SK-MEL-5 (cell line): ENCODE measurements at places on chromosomes 12 and 14.
A peak's percentile ranks its signal among the peaks of the same experiment; 100 is the strongest.

GRCh38 chr14:99737956-99738667 lies 54.0 kb downstream of the CYP46A1 start:
- DNase-seq, result no peak

DNA sequence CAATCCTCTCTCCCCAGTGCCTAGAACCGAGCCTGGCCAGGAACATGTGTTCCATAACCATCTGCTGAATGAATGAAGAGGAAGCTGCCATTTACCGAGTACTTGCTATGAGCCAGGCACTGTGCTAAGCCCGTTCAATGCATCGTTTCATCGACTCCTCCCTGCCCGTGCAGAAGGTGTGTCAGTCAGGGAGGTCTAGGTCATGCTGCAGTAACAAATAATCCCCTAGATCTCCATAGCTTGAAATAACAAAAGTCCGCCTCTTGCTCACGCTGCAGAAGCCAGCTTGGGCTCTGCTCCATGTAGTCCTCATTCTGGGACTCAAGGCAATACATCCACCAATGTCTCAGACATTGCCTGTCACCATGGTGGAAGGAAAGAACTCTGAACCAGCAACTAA lies 101.3 kb downstream of the SCARB1 start:
- no peak for DNase-seq

GRCh38 chr14:36373982-36374673 lies 53.7 kb upstream of the MBIP start:
- DNase-seq, result peak; percentile 90

GRCh38 chr14:95255487-95255886 lies 64.2 kb downstream of the CLMN start:
- DNase-seq, result peak; percentile 95

GRCh38 chr12:91973813-91974212 lies 171.8 kb downstream of the BTG1 start:
- DNase-seq, result no peak

GRCh38 chr12:45575823-45576475 lies 153.6 kb upstream of the ARID2 start:
- no peak for DNase-seq

DNA sequence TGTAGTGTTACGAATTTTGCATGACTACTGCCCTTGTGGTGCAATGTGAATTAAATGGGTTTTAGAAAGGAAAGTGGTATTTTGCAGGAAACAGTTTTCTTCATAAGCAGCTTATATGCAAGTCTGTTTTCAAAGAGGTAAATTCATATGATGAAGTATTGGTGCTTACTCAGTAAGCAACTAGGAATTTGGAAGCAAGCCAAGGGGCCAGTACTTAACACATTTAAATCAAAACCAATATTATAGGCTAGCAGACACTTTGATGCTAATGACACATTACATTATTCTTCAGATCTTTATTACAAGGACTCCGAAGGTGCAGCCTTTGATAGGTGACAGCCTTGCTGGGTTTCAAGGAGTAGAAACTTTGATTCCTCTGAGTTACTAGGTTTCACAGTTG lies 23.1 kb downstream of the MGAT4C start:
- DNase-seq, result no peak

DNA sequence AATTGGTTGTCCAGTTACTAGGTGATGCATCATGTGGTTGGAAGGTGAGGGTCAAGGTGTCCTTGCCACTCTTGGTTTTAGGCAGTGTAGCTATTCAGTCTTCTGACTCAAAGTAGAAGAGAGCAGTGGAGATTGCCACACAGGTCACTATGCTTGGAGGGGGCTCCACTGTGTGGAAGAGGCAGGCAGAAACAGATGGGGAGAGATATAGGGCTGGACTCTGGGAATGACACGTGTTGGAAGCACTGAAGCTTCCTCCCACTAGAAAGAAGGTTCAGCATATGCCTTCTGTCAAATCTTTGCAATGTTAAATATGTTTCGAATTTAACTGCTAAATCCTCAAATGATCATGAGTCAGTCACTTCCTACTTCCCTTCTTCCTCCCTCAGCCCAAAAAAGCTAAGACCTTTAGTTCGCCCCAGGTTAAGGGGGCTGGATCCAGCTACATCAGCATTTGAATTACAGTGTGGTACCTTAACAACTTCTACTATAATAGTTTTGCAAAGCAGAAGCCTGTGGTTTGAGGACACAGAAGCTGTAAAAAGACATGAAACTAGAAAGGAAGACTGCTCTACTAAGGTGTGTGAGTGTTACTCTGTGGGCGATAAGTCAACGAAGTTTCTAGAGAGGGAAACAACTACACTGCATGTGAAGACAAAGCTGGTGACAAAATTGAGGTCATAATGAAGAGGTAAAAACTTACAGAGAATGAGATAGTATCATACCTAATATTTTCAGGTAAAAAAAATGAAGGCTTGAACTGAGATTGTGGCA lies 228.0 kb downstream of the NELL2 start:
- no peak for DNase-seq

DNA sequence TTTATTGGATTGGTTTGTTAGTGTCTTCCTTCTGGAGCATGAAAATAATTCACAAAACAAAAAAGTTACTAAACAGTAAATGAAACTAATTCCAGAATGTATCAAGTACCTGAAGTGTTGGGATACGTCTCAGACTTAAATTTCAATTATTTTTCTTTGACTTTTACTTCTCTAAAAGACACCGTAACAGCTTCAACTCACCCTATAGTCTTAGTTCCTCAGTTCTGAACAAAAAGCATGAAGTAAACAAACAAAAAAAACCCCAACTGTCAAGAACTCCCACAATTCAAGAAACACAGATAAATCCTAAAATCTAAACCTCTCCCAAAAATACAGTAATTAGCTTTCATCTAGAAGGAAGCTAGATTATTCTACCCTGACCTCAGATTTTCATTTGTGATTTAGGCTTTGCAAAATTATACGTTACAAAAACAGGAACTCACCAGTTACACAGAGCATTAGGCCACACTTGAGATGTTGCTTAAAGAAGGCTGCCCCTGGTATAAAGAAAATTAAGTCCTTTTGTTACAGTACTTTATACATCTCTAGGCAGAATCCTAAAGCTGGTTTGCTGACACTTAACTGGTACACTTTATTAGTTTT lies 10.2 kb downstream of the HEATR5A start:
- DNase-seq, result no peak

- no peak for DNase-seq
Observed at GRCh38 chr12:108700833-108701541, 30.3 kb downstream of the CORO1C start.

- no peak for DNase-seq
Observed at GRCh38 chr14:22478247-22478646, 110.8 kb downstream of the DAD1 start.

GRCh38 chr12:76259660-76260389 lies 88.4 kb downstream of the BBS10 start:
- no peak for DNase-seq

DNA sequence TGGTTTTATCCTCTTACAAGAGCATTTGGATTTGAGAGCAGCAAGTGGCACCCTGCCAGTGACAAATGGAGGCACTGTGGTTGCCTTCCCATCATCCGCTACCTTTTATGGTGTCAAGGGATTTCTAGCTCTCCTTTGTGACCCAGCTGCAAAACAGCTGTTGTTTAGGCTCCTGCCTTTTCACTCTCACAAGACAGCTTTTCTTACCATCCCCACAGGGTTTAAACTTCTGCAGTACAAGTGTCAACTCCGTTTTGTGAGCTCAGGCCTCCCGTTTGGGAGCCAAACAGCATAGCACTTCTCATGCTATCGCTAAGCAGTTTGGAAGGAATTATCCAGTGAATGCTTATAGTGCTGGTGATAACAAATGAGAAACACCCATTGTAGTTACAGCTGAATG lies 331.4 kb downstream of the TMTC2 start:
- no peak for DNase-seq

DNA sequence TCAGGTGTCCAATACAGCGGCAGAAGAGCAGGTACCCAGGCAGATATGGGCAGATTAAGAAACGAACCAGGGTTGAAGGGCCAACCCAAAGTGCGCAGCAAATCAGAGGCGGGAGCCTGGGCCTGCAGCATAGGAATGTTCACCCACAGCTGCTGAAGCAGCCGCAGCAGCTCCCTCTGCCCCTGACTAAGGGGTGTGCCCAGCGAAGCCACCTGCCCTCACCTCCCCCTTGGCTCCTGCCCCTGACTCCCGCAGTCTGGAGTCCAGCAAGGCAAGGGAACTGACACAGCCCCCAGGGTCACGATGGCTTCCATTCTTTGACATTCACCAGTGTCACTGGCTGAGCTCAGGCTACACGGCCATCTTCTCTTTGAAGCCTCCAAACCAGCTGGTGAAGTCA lies 27.3 kb upstream of the ZFP36L1 start:
- DNase-seq, result no peak

DNA sequence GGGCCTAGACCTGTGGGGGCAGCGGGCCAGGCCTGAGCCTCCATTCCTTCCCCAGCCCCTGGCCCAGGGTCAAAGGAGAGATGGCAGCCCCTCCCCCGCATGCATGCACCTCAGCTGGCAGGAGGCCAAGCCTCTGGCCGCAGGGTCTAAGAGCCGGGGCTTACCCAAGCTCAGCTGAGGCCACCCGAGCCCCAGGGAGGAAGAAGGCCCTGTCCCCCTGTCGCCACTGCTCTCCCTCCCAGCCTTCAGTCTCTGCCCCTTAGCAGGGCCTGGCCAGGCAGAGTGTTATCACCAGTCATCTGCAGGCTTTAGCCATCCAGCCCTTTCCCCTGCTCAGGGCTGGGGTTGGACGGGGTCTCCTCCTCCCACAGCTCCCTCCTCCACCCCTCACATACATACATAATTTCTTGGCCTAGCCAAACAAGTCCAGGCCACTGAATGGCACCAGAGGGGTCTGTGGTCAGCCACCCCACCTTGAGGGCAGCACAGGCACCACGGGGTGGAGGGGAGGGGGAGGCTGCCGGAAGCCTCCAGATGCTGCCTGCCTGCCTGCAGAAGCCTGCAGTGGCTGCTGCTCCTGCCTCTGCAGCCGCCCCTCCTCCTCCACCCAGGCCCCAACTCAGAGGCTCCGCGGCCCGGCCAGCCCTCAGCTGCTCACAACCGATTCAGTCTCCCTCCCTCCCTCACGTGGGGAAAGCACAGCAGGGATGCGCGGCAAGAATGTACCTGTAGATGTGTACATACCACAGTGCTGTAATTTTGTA lies 22.8 kb downstream of the RAB35 start:
- DNase-seq, result no peak

DNA sequence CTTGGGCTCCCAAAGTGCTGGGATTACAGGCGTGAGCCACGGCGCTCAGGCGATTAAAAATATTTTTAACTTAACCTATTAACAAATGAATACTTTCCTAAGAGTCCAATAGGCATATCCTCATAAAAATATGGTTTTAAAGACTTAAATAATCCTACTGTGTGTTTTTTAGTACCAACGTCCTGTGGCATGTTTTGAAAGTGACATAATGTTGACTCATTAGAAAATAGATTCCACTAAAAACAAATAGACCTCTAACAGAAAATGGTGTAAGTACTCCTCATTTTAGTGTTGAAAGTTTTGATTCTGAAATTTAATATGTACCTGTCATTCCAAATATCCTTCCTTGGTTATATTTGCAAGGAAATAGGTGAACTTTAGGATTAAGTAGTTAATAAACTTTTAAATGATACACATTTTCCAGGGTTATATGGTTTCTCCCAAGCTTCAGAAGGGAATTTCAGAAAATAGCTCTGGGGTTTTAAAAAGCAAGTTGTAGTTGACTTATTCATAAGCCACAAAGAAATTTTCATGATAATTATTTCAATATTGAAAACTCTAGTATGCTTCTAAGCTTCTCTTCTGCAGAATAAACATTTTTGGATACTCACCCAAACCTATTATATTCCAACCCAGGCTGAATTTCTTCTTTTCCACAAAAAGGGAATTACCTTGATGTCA lies 12.1 kb upstream of the LUM start:
- DNase-seq, result no peak

DNA sequence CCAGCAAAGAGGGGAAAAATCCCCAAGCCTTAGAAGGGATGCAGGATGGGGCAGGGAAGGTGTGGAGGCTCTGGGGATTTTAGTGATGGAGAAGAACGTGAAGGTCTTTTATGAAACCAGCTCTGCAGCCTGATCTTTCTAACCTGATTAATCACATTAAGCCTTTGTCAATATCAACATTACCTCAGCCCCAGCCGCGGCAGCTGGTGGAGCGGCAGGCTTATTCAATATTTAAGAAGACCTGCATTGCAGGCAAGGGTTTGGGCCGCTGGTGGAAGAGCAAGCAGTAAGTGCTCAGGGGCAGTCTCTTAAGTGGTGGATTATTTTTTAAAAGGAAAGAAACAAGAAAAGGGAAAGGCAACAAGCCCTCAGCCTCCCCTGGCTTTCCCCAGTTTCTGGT lies 16.6 kb downstream of the RPH3A start:
- DNase-seq, result no peak

GRCh38 chr12:121595520-121595919 lies 14.7 kb upstream of the KDM2B start:
- DNase-seq, result no peak

DNA sequence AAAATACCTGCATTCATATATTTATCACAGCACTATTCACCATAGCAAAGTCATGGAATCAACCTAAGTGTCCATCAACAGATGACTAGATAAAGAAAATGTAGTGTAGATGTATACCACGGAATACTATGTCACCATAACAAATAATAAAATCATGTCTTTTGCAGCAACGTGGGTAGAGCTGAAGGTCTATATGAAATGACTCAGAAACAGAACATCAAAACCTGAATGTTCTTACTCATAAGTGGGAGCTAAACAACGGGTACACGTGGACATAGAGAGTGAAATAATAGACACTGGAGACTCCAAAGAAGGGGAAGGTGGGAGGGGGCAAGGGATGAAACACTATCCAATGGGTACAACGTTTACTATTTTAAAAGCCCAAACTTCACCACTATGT lies 37.9 kb downstream of the SLC38A1 start:
- no peak for DNase-seq

GRCh38 chr12:80714846-80715245 lies 1.9 kb upstream of the MYF5 start:
- DNase-seq, result no peak

DNA sequence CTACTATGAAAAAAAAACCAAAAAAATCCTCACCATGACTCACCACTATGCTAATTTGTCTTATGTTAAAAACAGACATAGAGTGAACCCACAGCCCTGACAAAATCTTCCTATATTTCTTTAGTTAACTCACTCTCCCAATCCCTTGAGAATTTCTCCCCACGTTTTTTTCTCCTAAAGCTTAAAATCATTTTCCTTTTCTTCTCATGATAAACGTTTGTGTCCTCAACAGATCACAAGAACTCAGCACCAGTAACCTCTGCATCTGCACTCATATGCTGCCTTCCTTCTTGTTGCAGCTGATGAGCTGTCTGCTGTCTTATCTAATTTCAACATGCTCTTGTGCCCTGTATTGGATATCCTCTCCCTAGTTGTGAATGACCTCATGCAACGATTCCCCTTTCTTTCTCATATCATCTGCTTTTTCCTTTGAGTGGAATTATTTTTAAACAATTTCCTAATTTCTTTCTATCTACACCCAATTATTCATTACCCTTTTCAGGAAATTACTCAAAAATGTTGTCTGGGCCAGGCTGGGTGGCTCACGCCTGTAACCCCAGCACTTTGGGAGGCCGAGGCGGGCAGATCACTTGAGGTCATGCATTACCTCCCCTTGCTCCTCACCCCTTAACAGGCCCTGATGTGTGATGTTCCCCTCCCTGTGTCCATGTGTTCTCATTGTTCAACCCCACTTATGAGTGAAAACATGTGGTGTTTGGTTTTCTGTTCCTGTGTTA lies 427.5 kb upstream of the MGAT4C start:
- DNase-seq, result no peak
